ENCODE measurements at places on chromosomes 16 and 17.

DNA sequence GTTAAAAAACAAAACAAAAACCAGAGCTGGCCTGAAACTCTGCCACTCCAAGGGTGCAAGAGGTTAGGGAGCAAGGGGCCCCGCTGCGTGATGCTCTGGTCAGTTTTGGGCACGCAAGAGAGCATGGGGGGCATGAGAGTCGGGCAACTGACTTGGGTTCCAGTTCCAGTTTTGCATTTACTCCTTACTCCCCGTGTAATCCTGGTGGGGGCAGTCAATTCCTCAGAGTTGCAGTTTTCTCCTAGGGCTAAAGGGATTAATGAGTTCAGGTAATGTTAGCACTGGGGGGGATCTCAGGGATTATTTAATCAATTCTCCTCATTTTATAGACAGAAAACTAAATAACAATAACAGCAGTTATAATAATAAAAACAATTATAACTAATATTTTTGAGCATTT is 72.9 kb upstream of the PMFBP1 start:
- DNase-seq, result no peak

DNA sequence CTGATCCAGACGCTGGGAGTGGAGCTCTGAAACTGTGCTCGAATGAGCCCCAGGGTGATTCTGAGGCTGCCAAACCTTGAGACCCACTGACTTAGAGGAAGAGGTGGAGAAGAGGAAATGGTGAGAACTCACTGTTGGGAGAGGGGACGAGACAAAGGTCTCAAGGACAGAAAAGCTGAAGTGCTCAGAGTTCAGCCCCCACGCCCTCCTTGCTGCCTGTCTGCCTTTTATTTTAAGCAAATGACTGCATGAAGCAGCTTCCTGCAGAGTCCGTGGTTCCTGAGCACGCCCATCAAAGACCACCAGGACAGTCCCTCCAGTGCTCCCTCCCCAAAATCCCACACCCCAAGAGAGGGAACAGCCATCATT is 20.4 kb downstream of the COTL1 start:
- no peak for DNase-seq

GRCh38 chr16:69706256-69706974 is 19.9 kb downstream of the NQO1 start:
- DNase-seq, result no peak

GRCh38 chr16:65700596-65700995 is 578.7 kb upstream of the CDH11 start:
- no peak for DNase-seq

DNA sequence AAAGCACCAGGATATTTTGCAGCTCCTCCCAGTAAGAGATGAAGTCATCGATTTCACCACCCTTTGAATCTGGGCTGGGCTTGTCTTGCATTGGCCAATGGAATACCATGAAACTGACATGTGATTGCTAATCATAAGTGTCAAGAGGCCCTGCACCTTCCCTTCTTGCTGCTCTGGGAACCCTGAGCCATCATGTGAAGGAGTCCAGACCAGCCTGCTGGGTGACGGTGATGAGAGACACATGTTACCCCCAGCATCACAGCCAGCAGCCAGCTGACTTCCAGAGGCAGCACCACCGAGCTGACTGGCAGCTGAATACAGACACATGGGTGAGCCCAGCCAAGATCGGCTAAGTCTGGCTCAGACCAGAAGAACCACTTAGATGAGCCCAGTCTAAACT is 43.6 kb upstream of the CACNG4 start:
- DNase-seq, result no peak

DNA sequence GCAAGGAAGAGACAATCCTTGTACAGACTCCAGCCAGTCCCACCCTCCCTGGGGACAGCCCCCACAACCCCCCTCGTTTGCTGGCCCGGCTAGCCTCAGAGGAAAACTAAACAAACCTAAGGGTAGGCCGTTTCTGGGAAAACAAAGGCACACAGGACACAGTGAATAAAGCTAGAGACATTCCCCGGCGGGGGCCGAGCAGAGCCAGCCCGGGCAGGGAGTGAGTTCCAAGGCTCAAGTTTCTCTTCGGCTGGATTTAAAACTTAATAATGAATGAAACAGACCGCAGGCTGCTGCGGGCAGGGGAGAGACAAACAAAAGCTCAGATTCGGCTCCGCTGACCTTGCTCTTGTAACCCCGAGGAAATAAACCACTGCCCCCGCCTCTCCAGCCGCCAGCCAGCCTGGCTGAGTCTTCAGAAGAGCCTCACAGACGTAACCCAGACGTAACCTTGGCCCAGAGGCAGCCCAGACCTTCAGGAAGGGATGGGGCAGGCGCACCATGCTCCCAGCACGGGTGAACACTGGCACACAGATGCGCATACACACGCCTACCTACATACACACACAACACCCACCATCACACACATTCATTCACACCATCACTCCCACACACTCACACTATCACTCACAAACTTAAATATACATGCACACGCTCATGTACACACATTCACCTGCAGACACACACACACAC is 216.0 kb downstream of the ZNF423 start:
- DNase-seq, result no peak

- DNase-seq, result no peak
Measured at GRCh38 chr17:14125518-14126137, 56.3 kb downstream of the COX10 start.

DNA sequence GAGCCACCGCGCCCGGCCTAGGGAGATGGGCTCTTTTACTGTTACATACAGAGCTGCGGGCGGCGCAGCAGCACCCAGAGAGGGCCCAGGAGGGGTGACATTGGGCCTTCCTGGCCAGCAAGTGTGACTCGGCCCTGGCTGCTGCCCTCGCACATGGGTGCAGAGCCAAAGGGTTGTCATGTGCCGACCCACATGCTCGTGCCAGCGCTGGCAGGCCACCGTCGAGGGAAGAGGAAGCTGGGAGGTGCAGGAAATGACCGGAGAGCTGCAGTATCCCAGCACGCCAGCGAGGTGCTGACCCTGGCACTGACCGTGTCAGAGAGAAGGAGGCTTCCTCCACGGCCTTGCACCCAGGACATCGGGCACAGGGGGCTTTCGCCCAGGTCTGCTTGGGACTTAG is 8.0 kb downstream of the ENDOV start:
- DNase-seq, result no peak

- DNase-seq, result no peak
Measured at GRCh38 chr16:88005181-88005581, 53.9 kb downstream of the BANP start.

- no peak for DNase-seq
Measured at GRCh38 chr17:39080421-39081078, 70.9 kb downstream of the PLXDC1 start.

DNA sequence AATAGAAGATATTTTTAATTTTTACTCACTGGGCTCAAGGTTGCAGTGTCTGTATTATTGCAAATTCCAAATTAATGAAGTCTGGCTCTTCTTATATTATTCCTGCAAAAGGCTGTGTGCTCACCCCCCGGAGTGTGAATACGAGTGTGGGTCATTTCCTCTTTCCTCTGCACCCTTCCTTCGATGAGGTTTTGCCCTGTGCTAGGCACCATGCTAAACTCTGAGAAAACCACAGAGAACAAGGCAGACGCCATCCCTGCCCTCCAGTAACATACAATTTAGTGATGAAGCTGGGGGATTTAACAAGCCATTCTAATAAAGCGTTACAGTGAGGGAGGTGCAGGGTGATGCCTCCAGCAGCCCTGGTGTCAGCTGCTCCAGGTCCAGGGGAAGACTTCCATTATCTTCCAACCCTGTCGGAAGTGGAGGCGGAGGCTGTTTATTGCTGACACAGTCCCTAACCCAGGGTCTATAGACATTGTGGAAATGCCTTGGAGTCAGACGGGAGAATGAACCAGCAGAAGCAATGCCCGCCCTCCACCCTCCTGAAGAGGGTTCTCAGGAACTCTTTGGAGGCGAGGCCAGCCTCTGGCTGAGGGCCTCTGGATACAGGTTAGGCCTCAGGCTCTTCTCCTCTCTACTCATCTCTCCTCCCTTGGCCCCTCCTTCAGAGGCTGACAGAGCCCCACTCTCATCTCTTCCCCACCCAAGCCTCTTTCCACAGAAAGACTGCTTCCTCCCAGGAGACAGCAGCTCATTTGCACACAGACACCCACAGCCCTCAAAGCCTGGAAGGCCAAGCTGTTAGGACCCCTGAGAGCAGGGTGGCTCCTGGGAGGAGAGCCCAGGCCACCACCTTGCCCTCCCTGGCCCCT is 2.0 kb upstream of the ACE start:
- DNase-seq, result no peak
